Stimulated activated CD8-positive, alpha-beta memory T cell treated with anti-CD3 and anti-CD28 coated beads, Interleukin-4, amount 100 ng/mL, for 24 hours (primary cell): ENCODE measurements at places on chromosomes 6 and 20.

- DNase-seq, result no peak
Measured at GRCh38 chr6:17842934-17843821, 136.5 kb upstream of the NUP153 start.

DNA sequence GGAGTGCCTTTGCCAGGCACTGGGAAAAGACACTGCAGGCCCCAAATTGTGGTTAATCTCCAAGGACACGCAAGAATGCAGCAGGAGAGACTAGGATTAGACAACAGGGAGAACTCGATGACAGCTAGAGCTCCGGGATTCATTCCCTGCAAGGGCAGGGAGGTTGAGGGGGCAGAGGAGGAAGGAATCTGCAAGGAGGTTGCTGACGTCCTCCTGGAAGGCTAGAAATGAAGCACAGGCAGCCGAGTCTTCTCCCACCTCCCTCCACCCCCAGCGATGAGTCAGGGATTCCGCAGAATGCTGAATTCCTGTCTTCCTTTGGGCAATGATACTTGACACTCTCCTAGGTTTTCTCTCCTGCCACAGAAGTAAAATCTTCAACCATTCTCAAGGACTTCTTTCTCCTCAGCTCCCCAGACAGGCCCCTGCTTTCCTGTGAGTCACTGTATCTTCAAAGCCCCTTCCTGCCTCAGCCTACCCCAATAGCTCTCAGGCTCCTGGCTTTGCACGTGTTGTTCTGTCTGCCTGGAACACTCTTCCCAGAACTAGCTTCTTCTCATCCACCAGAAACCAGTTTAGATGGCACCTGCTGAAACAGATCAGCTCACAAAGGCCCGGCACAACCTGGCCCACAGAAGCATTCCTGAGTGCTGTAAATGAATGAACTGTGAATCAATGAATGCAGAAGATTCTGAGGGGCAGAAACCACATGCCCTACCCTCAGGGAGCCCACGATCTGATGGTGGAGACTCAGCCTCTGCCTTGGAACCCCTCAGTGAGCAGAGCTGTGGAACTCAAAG is 85.6 kb downstream of the MRPL14 start:
- no peak for DNase-seq

DNA sequence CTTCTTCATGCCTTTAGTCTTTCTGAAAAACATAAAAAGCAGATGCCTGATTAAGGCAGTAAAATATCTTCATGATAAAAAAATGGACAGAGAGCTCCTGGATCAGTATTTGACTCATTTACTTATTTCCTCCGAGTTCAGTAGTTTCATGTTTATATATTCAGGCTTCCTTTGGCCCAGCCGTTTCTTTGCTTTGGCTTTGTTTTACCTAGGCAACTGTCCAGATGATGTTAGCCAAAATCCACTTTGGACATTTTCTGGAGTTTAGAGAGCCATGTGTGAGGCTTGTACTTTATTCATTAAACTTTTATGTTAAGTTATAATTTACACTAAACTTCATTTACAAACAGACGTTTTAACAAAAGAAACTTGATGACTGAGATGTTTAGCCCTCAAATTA is 307.1 kb upstream of the RSPO3 start:
- no peak for DNase-seq

DNA sequence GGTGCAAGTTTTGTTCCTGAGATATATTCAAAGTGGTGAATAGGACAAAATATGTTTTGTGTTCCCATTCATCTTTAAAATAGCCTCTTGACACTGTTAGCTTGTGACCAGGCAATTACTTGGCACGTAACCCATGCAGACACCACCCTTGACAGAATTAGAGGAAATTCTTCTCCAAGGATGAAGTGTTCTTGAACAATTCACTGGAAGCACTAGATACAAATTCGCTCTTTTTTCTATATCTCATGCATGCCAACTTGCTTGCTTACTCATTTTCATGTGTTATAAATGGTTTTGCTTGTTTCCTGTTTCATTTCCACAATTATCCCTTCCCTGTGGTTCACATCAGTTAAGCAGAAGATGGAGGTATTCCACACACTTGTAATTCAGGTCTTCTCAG is 105.2 kb upstream of the MAN1A1 start:
- DNase-seq, result no peak

- DNase-seq, result no peak
Measured at GRCh38 chr6:150008588-150008987, 16.7 kb downstream of the RAET1L start.

GRCh38 chr6:14635934-14636591 is 518.5 kb downstream of the CD83 start:
- no peak for DNase-seq

- no peak for DNase-seq
Measured at GRCh38 chr6:168962886-168963285, 290.8 kb downstream of the THBS2 start.

DNA sequence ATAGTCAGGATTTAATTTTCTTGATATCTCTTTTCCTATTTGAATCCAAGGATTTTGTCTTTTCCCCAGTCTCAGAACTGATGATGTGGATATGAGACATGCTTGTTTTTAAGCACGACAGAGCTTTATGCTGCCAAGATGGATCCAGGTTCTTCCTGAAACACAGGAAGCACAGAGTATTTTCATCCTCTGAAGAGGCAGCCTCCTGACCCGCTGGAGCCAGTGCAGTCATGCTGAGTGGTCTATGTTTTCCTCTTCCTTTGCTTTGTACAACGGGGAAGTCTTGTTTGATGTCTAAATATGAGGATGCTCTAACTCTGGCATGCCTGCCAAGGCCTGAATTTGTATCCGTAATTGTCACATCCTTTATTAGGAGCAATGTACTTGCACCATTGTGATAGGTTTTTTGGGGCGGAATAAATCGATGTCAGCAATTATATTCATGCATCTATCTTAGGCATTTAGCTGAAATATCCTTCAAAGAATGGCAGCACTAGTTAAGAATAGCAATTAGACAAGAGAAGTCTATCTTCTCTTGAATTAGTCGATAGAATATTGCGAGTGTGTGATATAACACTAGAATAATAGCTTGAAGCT is 407.1 kb upstream of the JAG1 start:
- no peak for DNase-seq

DNA sequence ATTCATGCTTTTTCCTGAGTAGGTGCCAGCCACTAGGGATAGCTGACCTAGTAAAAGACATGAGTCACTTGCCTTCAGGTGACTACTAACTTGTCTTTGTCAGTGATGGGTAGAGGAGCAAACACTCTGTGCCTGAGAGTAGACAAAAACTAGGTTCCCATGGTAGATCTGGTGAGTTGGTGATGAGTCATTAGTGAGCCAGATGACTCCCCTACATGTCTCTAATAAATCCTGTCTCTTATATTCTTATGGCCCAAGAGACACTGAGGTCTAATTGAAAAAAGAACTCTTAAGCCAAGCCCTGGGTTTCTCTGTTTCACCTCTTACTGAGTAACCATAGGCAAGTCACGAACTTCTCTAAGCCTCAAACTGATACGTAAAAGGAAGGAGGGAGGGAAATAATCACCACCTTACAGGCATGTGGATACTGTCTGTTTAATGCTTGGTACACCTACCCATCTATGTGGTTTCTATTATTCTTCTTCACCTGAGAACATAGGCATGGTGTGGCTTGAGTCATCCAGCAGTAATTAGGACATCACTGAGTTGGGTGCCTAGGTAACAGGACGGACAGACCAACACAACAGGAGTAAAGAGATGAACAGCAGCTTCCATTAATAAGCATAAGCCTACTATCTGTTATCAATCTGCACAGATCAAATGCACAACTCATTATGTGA is 20.3 kb downstream of the TTPAL start:
- DNase-seq, result no peak

DNA sequence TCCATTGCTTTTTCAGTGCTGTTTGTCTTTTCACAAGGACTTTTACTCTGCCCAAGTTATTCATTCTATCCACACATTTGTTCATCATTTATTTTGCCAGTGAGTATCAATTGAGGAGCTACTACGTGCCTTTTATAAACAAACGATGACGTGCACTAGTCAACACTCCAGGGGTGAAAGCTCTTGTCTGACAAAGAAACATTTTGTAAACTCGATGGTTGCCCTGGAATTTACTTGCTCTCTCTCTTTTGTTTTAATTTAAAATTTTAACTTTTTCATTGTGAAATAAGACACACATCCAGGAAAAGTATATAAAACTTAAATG is 8.3 kb upstream of the MRPS18A start:
- DNase-seq, result no peak

GRCh38 chr20:53302695-53303412 is 290.8 kb downstream of the ZNF217 start:
- DNase-seq, result no peak

DNA sequence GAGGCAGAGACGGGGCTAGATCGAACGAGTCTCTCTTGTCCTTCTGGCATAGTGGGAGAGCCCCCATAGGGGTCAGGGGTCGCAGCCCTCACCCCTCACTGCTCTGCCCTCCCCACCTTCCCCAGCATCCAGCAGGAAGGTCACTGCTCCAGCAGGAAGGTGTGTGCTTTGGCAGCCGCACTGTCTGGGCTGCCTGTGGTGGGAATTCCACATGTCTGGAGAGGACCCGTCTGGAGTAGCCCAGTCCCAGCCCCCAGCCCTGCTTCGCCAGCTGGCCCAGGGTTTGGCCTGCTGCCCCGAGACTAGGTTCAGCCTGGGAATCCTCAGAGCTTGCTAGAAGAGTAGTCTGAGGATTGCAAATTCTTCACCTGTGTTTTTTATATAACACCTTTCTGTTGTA is 2.5 kb upstream of the R3HDML start:
- DNase-seq, result no peak

GRCh38 chr6:109739686-109740085 is 48.6 kb downstream of the FIG4 start:
- no peak for DNase-seq

GRCh38 chr20:34437330-34437986 is 74.4 kb downstream of the ITCH start:
- DNase-seq, result no peak

- DNase-seq, result no peak
Measured at GRCh38 chr6:111072801-111073360, 14.4 kb upstream of the SLC16A10 start.

DNA sequence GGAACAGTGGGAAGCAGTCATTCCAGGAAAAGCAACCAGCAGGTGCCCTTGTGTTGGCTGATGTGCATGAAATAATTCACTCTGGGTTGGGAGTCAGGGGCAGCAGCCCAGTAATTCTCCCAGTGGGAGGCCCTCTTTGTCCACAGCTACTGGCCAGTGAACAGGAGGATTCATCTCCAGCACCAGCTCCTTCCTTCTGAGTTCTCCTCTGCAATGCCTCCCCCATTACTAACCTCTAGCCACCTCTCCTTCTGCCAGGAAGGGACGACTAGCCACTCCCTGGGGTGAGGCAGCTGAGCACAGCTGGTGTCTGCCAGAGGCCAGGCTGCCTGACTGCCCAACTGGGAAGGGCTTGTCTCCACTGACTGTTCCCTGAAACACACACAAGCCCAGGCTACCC is 12.5 kb upstream of the R3HDML start:
- DNase-seq, result no peak

- no peak for DNase-seq
Measured at GRCh38 chr20:56175884-56176283, 72.6 kb upstream of the MC3R start.

- peak; percentile 32 for DNase-seq
Measured at GRCh38 chr6:26045065-26045927, 41.9 kb upstream of the HFE start.

- no peak for DNase-seq
Measured at GRCh38 chr20:3612795-3613572, 50.2 kb downstream of the GFRA4 start.

DNA sequence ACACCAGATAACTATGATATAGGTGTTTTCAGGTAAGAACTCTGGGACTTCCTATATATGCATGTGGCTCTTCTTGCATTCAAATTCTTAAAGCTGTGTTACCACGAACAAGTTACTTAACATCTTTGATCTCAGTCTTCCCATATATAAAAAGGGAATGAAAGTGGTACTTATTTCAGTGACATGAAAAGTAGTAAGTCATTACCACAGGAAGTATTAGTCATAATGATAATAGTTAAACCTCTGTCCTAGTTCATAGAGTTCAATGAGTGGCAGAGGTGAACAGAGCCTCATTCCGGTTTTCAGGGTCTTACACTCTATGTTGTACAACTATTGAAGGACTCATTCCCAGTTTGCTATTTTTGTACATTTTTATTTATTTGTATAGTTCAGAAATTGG is 237.0 kb downstream of the NKAIN2 start:
- no peak for DNase-seq

- no peak for DNase-seq
Measured at GRCh38 chr6:44470115-44470464, 82.6 kb downstream of the CDC5L start.

DNA sequence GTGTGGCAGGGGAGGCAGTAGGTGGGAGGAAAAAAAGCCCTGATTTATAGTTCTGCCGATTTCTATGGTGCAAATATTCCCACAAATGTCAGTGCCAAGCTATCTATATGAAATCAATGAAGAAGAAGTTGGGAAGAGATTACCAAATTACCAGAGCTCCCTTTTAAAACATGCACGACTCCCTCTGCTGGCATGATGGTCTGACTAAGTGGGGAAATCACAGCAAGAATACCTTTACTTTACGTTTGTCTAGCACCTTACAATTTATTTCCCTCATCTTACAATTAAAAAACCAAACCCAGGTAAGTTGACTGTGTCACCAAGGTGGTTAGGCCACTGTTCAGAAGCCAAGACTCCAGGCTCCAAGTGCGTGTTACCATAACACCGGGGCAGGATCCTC is 55.6 kb downstream of the AGPAT4 start:
- DNase-seq, result no peak

GRCh38 chr6:111061508-111061907 is 25.8 kb upstream of the SLC16A10 start:
- no peak for DNase-seq

DNA sequence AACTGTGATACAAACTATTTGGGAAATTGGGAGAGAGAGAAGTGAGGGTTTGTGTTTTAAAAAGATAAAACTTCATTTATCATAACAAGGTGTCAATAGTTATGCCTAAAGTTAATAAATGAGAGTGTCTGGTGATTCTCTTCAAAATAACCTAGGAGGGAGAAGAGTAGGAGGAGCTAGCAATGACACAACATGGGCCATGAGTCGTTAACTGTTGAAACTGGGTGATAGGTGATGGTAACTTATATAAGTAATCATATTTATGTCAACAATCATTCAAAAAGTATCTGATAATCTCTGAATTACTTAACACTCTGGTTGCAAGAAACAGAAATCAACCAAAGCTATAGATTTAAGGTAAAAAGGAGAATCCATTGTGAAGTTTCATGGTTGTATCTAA is 46.8 kb upstream of the INSM1 start:
- no peak for DNase-seq

DNA sequence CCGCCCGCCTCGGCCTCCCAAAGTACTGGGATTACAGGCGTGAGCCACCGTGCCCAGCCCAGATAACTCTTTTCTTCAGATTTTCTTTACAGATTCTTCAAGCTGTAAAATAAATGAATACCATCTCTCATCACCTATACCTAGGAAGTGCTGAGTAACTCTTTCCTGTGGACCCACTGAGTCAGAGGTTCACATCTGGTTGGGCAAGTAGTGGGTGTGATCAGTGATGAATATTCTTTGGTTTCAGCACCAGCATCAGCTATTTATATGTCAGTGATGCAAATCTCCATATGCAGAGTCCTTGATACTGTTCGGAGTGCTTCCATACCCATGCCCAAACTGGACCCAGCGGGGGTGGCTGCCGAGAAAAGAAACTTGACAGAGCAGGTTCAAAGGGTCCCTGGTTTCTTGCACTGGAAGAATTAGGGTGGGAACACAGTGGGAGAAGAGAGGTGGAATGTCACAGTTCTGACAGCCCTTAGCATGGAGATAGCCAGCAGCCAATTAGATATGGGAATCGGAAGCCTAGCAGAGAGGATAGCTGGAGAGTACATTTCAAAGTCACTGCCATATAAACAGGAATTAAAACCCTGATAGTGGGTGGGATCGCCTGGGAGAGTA is 64.9 kb upstream of the DDR1 start:
- DNase-seq, result no peak
